ENCODE measurements at places on chromosomes 12 and 14.
A peak's percentile ranks its signal among the peaks of the same experiment; 100 is the strongest.

DNA sequence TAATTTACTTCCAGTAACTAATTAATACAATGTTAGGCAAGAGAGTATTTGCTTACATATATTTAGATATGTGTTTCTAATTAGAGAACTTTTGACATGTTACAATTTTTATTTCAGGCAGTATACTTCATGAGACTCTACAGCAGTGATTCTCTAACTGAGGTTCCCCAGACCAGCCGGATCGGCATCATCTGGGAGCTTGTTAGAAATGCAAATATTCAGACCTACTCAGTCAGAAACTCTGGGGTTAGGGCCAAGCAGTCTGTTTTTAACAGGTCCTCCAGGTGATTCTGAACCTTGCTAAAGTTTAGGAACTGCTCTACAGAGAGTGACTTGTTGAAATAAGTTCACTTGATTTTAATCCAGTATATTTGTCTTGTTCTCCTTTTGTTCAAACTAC, 46.5 kb downstream of the ARID2 start:
- DNase-seq = no peak

DNA sequence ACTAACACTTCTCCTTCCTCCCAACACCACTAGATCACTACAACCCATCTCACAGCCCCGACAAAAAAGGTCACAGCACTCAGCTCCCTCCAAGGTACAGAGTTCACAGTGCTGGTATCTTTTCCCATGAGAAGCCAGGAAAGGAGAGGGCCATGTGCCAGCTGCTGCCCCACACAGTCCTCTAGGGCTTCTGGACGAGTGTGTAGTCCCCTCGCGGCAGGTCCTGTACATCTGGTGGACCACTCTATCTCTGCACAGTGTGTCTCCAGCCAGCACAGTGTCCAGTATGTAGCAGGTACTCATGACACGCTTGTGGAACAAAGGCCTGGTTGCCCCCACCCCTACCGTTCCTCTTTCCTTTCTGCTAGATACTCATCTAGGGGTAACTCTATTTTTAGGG, 134.4 kb upstream of the FOXN3 start:
- no peak for DNase-seq

GRCh38 chr14:100673085-100673806, 53.4 kb upstream of the DLK1 start:
- no peak for DNase-seq

- DNase-seq = no peak
Observed at GRCh38 chr12:20376984-20377383, 8.6 kb downstream of the PDE3A start.

DNA sequence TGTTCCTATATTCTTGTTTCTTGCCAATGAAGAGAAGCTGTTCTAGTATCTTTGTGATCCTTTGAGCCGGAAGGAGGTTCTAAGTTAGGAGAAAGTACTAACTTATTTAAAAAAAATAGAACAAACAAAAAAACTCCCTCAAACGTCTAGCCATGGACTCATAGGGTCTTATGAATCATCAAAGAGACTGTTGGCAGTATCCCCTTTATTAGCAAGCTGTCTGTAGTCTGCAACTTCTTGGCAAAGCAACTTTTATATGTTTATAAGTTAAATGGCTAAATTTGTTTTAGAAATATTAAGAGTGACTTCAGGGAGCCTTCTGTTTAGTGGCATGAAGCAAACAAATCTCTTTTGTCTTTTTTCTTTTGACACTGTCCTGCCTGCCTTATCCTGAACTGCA, 291.9 kb downstream of the FUT8 start:
- DNase-seq = peak; percentile 9

DNA sequence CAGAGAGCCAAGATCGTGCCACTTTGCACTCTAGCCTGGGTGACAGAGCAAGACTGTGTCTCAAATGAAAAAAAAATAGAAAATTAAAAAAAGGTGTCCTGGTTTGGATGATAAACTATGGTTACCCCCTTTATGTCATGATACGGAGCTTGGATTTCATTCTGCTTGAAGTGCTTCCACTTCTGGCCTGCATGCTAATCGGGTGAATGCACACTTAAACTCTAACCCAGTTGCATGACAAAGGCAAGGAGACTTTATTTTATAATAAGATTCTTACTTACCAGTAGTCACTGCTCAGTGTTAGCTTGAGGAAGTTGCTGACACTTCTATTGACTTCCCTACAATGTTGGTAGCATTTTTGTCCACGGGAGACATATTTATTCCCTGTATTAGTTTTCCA, 24.3 kb downstream of the CFAP54 start:
- DNase-seq = no peak

DNA sequence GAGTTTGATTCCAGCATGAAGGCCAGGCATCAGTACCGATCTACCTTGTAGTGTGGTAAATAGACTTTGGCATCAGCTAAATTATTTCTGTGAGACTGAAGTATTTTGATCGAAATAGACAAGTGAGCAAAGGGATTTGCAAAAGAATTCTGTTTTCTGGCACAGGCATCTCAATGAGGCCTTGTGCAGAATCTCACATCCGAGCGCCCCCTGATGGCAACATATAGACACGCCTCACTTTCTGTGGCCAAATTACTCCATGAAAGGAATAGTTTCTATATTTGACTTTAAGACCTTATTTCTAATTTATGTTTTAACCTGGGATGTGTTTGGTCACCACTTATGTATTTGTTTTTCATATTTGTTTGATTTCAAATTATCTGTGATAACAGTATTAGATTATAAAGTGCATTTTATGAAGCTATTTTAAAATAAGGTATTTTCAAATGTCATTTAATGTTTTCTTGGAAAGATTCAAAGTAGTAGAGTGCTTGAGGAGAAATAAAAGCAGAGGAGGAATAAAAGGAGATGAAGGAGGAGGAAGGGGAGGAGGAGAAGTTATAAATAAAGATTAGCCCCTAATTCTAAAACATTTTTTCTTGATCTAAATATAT, 731.9 kb downstream of the NRXN3 start:
- no peak for DNase-seq

DNA sequence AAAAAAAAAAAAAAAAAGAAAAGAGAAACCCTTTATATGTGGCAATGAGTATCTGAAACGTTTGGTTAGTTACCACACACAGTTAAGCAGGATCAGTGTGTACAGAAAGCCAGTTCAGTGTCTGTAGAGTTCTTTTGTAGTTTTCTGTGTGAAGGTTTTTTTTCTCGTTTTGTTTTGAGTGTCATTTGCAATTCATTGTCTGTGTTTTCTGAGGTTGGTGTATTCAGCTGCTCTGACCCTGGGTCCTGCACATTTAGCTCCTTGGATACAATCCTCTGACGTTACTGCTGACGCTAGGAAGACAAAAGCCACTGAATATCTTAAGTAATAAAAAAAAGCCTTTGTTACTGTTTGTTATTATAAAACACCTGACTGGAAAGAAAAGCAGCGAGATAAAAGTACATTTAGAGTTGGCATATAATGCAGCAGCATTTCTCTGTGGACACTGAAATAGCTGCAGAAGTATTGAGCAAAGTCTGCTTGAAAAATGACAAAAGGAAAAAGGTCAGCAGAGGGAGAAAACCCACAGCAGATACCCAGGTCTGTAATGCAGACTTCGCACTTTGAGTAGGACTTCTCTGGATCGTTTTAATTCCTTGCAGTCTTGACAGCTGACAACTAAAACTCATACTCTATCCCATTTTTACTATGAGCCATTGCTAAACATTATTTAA, 89.0 kb downstream of the POLR3B start:
- no peak for DNase-seq

DNA sequence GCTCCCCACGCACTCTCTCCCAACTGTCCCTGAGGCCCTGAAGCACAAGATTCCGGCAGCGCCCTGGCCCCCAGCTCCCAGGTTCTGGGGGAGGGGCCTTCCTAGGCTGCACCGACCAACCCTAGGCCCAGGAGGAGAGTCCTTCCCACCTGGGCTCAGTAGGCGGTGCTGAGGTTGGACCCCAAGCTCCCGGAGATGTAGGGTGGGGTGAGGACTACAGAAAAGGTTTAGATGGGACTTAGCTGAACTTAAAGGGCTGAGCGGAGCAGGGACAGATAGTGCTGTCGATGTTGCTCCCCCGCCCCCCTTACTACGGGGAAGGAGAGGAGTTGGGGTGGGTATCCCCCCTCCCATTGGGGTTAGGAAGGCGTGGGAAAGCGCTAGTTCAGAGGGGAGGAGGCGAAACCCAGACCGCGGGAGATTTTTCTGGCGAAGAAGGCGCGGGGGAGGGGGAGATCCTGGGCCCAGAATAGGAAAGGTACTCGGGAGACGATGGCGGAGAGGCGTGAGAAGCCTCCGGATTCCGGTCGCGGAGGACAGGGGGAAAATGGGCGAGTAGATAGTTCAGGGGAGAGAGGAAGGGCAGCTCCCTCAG, 4.2 kb upstream of the BAZ2A start:
- no peak for DNase-seq

- no peak for DNase-seq
Observed at GRCh38 chr14:102047808-102048540, 38.9 kb downstream of the HSP90AA1 start.

GRCh38 chr12:132359551-132359950, 30.2 kb upstream of the GALNT9 start:
- DNase-seq = no peak

DNA sequence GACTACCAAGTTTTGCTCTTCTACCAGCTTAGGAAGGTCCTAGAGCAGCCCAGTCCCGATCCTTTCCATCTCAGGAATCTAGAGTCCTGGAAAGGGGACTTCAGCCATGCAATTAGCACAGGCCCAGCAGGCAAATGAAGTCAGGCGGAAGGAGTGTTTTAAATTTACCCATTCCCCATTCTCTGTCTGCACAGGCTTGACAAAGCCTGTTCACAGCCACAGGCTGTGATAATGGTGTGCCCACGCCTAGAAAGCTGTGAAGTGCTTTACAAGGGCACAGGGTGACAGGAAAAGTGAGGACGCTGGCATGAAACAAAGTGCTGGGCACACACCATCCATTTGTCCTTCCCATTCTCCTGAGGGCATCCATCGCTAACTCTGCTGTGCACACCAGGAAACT, 79.0 kb downstream of the PITPNM2 start:
- DNase-seq = no peak

GRCh38 chr12:129393357-129393937, 510.4 kb downstream of the TMEM132D start:
- DNase-seq = no peak

DNA sequence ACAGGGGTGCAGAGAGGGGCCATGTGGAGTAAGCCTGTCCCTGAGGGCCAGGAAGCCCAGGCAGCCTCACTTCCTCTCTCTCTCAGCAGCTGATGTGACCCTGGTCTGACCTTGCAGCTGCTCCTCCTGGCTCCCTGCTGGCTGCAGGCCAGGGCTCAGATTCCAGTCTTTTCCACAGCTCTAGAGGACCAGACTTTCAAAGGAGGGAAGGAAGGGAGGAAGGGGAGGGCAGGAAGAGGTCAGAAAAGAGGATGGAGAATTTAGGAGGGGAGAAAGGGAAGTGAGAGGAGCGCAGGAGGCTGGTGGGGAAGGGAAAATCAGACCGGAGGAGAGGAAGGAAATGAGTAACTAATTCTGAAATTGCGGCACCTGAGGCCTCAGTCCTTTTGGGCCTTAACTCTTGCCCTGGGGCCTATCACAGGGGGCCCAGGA, 40.9 kb upstream of the VASH1 start:
- no peak for DNase-seq

GRCh38 chr12:28872654-28873268, 276.3 kb upstream of the FAR2 start:
- DNase-seq = no peak

GRCh38 chr14:53621433-53621832, 335.2 kb downstream of the BMP4 start:
- no peak for DNase-seq

GRCh38 chr12:89770391-89770790, 61.8 kb upstream of the ATP2B1 start:
- DNase-seq = no peak

GRCh38 chr12:128817111-128818015, 6.4 kb downstream of the SLC15A4 start:
- no peak for DNase-seq

- peak; percentile 81 for DNase-seq
Observed at GRCh38 chr12:14961466-14962152, at the start of gene ARHGDIB. Gene ARHGDIB, minus strand, starts transcription at chr12:14961601. Its CDS starts 10,889 bp downstream, at chr12:14950712.

GRCh38 chr14:30223385-30223785, 295.7 kb upstream of the PRKD1 start:
- DNase-seq = no peak

DNA sequence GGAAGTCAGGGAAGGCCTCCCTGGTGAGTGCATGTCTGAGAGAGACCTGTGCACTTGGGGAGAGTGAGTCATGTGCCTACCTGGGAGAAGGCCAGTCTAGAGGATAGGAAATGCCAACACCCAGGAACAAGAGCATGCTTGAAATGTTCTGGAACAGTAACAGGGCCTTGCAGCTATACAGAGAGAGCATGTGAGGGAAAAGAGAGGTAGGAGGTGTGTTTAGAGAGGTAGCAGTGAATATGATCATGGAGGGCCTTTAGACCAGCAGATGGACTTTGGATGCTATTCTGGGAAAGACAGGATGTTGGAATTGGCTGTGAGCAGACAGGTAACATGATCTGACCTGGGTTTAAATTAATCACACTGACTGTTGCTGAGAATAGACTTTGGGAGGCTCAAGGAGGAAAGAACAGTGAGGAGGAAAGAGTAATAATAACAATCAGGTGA, 1143.6 kb downstream of the FLRT2 start:
- no peak for DNase-seq

GRCh38 chr12:102033991-102034745, 27.6 kb downstream of the WASHC3 start:
- no peak for DNase-seq

- no peak for DNase-seq
Observed at GRCh38 chr14:103067231-103067954, 10.0 kb upstream of the CDC42BPB start.

GRCh38 chr14:31286456-31287293, 79.1 kb upstream of the HECTD1 start:
- no peak for DNase-seq

Measured in T-helper 2 cell (primary cell).